Adrenal gland (tissue), 19 donors: ENCODE measurements at places on chromosomes 2 and 18. TPM values are rescaled to one million over a fixed set of nuclear protein-coding genes. Genes with fewer than 3 reads are reported as not detected.

- DNase-seq, result no peak
Observed at GRCh38 chr2:235051436-235052260, 99.8 kb downstream of the SH3BP4 start.

- peak; percentile 49 for DNase-seq
Observed at GRCh38 chr2:95526360-95527341, 42.1 kb upstream of the TRIM43B start.

DNA sequence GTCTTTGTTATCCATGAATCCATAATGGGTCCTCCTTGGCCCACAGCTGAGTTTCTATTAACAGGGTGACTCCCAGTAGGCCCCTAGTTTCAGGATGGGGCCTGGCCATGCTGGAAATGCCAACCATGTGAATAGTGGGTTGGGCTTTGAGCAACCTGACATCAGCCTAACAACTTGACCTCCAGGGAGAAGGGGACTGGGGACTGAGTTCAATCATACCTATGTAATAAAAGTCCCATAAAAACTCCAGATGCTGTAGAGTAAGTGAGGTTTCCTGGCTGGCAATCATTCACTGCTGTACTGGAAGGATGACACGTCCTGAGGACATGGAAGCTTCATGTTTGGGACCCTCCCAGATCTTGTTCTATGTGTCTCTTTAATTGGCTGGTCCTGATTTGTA, 7.9 kb downstream of the REV1 start:
- DNase-seq, result peak; percentile 47

DNA sequence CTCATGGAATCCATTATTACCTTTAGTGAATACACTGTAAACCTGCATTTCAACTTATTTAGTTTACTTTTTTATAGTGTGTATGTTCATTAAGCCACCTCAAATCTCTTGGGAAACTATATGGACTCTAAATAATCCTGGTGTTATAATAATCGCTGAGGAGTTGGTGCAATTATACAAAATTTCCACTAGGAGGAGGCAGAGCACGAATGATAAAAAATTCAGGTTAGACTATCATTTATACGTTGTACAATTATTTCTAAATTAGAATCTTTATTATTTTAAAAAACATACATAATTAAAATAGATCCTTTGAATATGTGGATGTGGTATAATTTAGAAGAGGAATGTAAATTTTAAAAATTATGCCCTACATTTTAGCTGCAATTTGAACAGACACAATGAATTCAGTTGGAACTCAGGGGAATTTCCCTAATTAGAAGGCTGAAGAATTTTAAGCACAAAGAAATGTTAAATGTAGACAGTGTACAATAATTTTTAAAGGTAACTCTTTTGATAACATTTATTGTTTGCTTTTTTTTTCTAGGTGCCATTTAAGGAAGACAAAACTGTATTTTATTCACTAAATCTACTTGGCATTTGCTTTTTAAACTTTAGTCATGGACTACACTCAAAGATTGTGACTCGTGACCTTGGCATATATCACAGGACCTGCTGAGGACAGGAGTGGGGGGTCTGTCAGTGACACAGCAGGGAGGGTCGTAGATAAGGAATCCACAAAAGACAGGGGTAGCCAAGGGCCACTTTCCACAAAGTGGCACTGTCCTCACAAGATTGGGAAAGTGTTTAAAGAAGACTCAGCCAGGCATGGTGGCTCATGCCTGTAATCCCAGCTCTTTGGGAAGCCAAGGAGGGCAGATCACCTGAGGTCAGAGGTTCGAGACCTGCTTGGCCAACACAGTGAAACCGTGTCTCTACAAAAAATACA, 45.5 kb downstream of the RAB12 start:
- no peak for DNase-seq

- DNase-seq, result no peak
Observed at GRCh38 chr18:60401346-60401745, 28.8 kb upstream of the MC4R start.

DNA sequence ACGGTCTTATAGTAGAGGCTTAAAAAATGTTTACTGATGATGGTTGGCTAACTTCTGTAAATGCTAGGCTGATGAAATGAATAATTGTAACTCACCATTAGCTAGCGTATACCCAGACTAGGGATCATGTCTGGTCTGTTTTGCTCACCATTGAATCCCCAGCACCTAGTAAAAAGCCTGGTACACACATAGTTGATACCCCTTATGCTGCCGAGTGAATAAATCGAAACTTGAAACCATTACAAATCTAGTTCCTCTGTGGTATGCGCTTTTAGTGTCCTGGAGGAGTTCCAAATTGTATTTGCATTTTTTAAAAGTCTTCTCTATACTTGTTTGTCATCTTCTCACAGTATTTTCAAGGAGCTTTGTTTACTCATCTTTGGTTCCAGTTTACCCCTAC, 1.3 kb downstream of the TAF1B start:
- DNase-seq, result no peak

DNA sequence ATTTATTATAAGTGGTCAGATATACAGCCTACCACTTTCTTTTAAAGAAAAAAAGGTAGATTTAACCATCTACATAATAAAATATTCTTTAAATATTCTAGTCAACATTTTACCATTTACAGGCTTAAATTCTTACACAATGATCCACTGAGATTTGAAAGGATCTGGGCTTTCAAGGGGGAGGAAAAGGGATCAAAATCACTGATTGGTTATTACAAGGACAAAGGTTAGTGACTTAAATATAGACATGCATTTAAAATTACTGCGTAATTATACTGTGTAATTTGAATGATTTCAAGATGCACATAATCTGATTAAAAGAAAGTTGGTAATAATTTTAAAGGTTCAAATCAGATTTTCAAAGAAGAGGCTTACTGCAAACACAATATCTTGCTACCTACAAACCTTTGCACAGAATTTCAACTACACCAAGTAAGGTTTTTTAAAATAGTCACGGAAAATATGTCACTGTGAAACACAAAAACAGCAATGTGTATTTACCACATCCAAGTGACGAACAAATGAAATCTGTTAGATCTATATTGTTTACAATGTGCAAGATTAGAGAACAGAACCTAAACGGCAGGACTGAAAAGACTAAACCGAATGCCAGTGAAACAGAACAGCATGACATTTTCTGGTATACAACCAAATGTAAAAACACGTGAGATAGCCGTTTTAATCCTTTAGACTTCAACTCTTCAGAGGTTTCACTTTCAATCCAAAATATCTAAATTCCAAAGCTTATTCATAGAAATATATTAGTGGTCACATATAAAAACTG, 40.8 kb downstream of the RTN4 start:
- no peak for DNase-seq

DNA sequence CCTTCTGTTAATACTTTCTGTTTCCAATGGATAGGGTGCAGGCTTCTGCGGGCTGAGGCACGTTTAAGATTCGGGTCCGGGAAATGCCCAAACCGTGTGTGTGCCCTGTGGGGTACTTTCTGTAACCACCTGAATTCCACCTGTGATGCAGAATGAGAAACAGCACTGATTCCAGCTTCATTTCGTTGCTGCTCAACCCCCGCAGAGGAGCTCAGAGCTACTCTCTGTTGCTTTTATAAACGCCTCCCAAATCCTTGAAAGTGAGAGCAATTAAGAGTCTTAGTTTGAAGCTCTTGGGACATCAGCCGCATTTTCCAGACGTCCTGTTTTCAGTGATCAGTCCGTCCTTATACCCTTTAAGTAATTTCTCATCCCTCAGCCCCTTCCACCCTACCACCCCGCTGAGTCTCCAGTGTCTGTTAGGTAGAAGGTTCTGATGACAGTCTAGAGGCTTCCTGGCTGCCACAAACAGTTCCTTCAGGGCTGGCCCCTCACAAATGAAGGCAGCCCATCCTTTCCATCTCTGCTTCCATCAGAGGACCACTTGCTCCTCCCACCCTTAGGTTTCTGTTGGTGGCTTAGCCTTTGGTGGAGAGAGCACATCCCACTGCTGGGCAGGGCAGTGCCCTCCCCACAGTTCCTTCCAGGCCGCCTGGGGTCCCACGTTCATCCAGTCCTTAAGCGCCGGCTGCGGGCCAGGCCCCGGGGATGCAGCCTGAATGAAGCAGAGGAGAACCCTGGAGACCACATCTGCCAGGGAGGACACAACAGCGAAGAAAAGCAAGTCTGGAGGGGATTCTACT, 230.1 kb downstream of the SEPTIN10 start:
- DNase-seq, result no peak

- DNase-seq, result no peak
Observed at GRCh38 chr2:159608108-159608507, 8.2 kb downstream of the BAZ2B start.

DNA sequence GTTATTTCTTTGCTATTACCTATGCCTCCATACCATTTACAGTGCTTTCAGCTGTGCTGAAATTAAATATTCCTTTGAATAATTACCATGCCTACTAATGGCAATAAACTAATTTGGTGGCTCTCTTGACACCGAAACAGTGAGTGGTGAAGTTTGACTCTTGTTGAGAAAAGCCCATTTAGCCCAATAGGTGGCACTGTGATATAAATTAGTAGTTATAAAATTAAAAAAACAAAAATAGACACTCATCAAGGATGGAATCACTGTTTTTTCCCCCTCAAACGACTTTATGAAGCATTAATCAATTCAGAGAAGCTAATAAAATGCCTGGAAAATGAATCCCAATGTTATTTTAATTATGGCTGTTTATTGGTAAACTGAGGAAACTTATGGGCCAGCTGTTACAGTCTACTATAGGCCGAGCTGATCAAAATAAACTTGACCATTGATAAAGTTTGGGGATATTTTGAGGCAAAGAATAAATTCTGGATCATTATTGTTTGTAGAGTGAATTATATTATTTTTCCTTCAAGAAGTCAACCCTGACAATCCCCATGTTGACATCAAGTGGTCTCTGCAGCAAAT, 339.6 kb downstream of the TRIB2 start:
- no peak for DNase-seq

- peak; percentile 66 for DNase-seq
Observed at GRCh38 chr18:8696749-8697211, 8.6 kb upstream of the MTCL1 start.

Gene IL36B
- total RNA-seq, result not detected

Gene CCDC74B
- 4.8 TPM for total RNA-seq

Gene FEZ2
- total RNA-seq, result 65.2 TPM

Gene UCN
- 2.9 TPM for total RNA-seq
